ENCODE measurements at places on chromosomes 16 and 17. TPM values are rescaled to one million over a fixed set of nuclear protein-coding genes. Genes with fewer than 3 reads are reported as not detected.

Gene TPPP3
- 24.1 TPM for total RNA-seq

Gene PPP1R1B
- total RNA-seq = not detected

Gene CLEC18B
- not detected for total RNA-seq

Gene KRTAP4-4
- not detected for total RNA-seq

Gene P2RX5
- total RNA-seq = 8.1 TPM

Gene ODAD4
- total RNA-seq = 0.56 TPM

- no peak for DNase-seq
Measured at GRCh38 chr16:67780847-67781564, 25.4 kb downstream of the RANBP10 start.

DNA sequence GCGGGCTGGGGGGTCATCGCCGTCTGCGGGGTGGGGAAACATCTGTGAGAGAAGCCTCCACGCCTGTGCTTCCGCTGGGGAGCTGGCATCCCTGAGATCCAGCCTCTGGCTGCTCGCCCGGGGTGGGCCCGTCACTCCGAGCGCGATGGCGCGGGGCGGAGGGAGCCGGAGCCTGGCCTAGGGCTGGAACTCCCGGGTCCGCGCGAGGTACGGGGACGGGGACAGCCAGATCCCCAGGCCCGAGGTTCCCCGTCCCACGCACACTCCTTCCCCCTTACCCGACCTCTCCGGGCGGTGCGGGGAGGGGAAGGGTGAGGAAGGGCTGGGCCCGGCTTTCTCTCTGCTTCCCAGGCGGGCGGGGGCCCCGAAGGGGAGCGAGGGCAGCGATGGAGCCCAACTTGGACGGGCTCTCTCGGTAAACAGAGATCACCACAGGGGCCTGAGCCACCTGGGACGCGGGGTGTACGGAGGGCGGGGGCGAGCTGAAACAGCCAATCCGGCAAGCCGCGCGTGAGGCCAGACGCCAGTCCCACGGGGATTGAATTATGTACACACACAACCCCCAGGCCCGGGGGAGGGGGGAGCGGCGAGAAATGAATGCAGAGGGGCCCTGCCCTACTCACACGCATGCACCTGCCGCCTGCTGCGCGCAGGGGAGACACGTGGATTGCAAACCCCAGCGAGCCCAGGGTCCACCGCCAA lies at the start of gene SLC16A11:
Gene SLC16A11, minus strand, starts transcription at position 596 of the 702 bp plus-strand sequence. Its CDS starts 579 bp downstream, at position 17.
- no peak for DNase-seq

- DNase-seq = no peak
Measured at GRCh38 chr17:50884439-50885311, 18.5 kb upstream of the TOB1 start.

DNA sequence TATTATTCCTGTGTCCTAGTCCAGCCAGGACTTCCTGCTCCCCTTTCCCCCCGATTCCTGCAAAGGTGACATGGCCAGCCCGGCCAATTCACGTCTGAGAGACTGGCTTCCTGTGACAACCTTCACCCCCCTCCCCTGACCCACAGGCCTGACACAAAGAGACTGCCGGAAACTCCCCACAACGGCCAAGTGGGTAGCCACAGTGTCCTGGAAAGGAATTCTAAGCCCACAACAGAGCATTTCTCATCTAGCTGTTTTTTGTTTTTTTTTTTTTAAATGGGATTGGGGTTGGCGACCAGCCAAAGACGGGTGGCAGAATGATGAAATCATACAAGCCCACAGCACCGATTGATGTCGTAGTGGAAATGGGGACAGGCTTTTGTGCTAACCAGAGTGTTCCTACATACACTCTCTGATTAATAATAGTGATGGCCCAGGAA lies 2.8 kb upstream of the XAF1 start:
- DNase-seq = peak; percentile 69

DNA sequence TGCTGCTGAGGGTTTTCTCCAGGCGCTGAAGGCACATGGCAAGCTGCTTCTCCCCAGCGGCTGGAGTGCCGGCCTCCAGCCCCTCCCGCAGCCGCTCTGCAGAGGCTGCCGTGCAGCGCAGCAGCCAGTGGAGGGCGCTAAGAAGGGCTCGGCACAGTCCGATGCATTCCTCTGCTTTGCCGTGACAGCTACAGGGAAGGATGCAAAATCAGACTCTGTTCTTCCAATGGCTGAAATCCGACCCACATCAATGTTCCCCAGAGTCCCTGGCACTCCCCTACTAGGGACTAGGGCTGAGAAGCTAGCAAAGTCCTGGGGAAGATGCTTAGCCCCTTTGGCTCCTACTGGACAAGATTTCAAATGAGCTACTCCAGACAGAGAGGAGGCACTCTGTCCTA lies 19.0 kb downstream of the MED24 start:
- no peak for DNase-seq

- no peak for DNase-seq
Measured at GRCh38 chr17:59652119-59652518, 32.4 kb downstream of the CLTC start.

DNA sequence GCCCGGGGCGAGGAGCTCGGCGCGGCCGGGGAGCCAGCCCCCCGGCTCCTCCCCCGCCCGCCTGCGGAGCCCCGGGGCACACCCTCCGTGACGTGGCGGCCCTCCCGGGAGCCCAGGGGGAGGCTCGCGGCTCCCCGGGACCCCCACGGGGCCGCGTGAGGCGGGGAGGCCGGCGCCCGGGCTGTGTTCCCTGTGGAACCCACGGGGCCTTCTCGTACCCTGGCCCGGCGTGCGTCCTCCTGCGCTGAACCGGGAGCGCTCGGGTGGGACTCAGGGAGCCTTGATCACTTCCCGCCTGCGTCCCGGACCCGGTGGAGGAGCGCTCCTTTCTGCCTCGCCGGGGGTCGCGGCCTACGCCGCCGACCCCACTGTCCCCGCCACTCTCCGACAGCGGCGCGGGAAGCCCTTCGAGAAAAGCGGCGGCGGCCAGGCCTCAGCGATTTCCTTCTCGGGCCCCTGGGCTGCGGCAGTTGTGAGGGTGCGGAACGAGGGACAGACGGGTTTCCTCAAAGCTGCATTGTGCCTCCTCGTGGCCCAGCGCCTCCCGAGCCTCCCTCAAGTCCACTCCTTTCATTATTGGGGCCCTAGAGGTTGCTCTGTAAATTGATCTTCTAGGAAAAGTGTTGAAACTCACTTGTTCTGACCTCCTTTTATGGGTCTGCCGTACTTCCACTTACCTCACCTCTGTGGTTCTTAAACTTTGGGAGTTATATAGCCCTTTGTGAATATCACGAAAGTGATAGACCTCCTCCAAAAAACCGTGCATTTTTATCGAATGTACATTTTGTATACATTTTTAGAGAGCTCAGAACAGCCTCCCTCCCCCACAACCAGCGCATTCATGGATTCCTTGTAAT lies 597 bp downstream of the LIG3 start:
- peak; percentile 82 for DNase-seq

All from right atrium auricular region (tissue), 2 donors.